ENCODE measurements at places on chromosomes 2 and 18.

GRCh38 chr2:48059975-48060374, 153.7 kb upstream of the FBXO11 start:
- no peak for DNase-seq

DNA sequence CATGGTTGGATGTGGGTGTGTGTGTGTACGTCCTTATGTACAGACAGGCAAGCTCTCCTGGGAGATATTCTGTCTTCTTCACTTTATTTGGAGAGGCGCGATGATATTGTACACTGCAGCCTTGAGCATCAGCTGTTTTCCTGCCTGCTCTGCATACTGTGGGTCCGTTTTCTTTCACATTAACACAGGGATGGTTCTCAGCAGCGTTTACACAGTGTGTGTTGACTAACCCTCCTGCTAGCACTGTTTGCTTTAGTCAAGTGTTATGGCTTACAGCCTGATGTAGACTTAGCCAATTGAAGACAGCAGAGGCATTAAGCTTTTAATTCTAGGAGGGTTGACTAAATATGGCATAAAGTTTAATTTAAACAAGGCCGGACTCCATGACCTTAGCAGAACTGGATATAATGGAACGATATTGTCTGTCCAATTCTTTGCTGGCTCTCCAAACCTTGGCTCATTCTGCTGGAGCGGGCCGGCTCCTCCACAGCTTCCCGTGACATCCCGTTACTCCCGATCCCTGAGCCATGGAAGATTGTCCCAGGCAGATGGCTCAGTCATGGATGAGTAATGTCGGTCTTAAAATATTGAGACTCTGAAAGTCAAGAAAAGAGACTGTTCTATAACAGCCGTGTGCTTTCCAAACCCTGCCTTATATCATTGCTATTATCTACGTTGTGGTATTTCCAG, 134.7 kb downstream of the TPGS2 start:
- DNase-seq, result no peak

- no peak for DNase-seq
Observed at GRCh38 chr18:13608791-13609532, 117.4 kb downstream of the FAM210A start.

DNA sequence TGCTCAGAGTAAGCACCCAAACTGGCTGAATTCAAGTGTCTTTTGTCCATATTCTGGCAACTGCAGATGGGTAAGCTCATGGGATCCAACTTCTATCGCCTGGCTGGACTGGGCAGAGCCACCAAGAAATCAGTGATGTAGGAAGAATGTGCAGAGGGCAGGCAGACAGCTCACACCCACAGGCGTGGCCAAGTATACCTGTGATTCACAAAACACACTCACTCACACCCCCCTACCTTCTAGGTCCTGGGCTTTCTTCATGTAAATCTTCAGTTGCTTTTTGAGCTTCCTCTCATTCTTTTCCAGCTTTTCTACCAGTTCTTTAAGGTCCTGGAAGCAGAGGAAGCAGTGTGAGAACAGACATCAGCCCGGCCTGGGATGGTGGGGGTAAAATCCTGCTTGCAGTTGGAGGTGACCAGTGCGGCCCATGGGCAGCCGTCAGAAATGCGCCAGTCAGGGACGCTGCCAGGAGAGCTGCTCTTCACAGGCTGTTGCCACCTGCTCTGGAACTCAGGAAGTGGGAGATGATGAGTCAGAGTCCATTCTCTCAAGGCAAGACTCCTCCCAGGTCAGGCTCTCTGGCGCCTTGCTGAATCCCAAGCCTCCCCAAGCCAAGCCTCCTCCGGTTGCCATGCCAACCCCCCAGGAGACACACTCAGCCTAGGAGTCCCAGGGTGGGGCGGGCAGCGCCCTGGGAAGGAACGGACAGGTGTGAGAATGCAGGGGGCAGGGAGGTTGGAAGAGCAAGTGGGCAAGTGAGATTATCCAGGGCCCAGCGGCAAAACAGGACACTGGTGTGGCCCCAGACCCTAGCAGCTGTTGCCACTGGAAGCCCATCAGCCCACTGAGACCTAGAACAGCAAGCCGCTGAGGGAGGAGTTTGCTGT, 36.2 kb upstream of the ACAA2 start:
- no peak for DNase-seq

- DNase-seq, result no peak
Observed at GRCh38 chr2:219228041-219228910, 1.2 kb downstream of the ATG9A start.

- no peak for DNase-seq
Observed at GRCh38 chr18:72819050-72819449, 48.7 kb downstream of the NETO1 start.

GRCh38 chr2:96832754-96833507, 10.9 kb downstream of the ANKRD23 start:
- DNase-seq, result no peak

GRCh38 chr2:170974304-170974993, 45.4 kb downstream of the GORASP2 start:
- DNase-seq, result no peak

GRCh38 chr2:100242891-100243619, 79.2 kb downstream of the LONRF2 start:
- DNase-seq, result no peak
